ENCODE measurements at places on chromosomes 1 and 21.

DNA sequence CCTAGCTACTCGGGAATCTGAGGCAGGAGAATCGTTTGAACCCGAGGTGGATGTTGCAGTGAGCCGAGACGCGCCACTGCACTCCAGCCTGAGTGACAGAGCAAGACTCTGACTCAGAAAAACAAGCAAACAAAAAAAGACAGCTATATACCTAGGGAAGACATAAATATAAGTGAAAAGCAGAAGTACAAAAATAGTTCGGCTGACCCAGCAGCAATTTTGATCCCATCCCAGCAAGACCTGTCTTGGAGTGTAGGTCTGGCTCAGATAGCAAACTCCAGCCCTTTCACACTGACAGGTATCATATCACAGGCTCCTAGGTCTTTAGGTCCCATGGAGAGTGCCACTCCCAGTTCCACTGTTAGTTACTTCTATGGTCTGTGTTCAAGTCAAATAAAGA is 14.6 kb downstream of the MTX1 start:
- no peak for DNase-seq

- DNase-seq: no peak
Measured at GRCh38 chr1:87151500-87152421, 176.9 kb upstream of the LMO4 start.

GRCh38 chr1:222370081-222370912 is 177.6 kb downstream of the HHIPL2 start:
- no peak for DNase-seq

GRCh38 chr1:206498685-206499084 is 8.6 kb upstream of the RASSF5 start:
- DNase-seq: no peak

- DNase-seq: peak; percentile 68
Measured at GRCh38 chr1:245516284-245516759, 361.5 kb downstream of the KIF26B start.

- DNase-seq: no peak
Measured at GRCh38 chr1:5977494-5978444, 14.5 kb downstream of the NPHP4 start.

GRCh38 chr1:172163498-172164215 is 256.8 kb upstream of the C1orf105 start:
- DNase-seq: no peak

GRCh38 chr1:43327549-43328292 is 9.9 kb upstream of the MPL start:
- DNase-seq: no peak

DNA sequence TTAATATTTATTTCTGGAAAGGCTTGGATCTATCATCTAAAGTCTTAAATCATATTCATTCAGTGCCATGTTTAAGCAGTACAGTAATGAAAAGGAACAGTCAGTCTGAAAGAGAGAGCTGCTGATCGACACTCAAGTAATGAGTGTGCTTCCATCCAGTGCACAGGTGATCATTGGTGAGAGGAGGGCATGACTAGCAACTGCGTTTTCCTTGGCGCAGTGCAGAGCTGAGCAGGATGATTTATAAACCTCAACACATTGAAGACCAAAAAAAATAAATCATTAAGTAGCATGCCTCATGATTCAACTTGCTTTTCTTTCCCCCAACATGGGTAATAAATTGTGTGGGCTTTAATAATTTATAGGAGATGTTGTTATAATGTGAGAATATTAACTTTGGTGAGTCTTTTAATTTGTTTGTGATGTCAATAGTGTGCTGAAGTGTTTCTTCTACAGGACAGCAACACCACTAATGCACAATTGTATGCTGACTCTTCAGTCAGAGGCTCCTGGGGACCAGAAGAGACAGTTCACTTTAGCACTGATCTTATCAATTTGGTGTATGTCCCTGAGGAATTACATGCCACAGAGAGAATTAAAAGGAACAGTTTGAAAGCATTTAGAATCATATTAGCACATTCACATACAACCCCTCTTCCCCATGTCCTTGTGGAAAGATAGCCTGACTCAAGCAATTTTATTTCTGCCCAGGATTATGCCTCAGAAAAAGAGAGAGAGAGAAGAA is 199.7 kb upstream of the ADGRL2 start:
- DNase-seq: no peak

DNA sequence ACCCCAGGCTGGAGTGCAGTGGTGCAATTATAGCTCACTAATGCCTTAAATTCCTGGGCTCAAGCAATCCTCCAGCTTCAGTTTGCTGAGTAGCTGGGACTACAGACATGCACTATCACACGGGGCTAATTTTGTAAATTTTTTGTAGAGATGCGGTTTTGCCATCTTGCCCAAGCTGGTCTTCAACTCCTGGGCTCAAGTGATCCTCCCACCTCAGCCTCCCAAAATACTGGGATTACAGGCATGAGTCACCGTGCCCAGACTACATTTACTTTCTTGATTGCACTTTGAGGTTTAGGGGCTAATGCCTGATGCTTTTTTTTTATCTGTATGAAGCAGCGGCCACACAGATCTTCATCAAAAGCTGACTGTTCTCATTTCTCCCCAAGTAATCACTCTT is 124.6 kb downstream of the KIF26B start:
- no peak for DNase-seq

DNA sequence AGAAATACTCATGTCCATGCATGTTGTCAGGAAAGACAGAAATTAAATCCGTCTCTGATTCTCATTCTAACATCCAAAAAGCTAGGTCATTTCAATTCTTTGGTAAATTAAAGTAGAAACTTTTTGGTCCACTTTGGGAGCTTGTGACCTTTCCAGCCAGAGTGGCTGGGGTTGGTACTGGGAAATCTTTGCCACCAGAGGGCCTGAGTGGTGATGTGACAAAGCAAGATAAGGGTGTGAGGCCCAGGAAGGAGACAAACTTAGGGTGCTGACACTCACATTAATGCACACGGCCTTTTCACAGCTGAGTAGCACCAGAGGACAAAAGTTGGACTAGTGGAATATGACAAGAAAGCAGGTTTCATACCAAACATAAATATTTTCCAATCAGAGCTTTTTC is 144.3 kb downstream of the DNM3 start:
- DNase-seq: no peak

GRCh38 chr1:40265919-40266318 is 7.9 kb downstream of the ZMPSTE24 start:
- DNase-seq: no peak

DNA sequence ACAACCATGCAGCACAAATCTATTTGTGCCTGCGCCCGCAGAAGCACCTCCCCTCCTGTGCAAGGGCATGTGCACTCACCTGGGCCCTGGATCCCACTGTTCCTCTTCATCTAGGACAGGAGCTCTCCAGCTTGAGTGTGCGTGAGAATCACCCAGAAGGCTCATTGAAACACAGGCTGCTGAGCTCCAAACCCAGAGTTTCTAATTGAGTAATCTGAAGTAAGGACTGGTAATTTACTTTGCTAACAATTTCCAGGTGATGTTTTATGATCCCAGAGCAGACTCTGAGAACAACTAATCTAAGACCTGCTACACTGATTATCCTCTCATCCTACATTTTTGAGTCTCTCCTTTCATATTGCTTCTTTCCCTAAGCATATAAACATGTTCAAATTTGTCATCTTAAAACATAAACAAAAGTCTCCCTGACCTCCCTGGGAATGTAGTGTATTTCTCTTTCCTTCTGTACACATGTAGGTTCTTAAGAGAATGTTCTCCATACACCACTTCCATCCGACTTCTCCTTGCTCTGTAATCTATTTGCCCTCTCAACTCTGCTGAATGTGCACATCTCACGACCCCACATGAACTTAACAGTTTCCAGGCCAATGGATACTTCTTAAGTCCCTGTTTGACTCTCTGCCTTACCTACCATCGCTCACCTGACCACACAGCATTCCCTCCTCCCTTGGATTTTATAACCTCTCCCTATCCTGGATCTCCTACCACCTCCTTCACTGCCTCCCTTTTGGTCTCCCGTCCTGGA is 522.5 kb downstream of the SMYD3 start:
- DNase-seq: no peak

DNA sequence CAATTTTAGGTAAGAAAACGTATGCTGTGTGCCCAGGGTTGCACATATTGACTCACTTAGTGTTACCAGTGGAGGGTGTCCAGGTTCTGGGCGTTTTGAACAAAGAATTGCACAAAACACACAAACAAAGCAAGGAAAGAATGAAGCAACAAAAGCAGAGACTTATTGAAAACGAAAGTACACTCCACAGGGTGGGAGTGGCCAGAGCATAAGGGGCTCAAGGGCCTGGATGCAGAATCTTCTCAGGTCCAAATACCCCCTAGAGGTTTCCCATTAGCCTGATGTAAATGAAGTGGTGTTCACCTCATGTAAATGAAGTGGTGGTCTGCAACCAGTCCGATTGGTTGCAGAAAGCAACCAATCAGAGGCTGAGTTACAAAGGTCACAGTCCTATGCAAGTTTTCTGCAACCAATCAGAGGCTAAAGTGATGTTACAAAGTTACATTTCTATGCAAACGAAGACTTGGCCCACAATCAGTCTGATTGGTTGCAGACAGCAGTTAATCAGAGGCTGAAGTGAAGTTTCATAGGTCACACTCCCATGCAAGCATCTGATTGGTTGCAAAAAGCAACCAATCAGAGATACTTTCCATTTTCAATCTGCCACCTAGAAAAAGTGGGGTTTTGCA is 228.3 kb downstream of the ST6GALNAC3 start:
- DNase-seq: no peak

DNA sequence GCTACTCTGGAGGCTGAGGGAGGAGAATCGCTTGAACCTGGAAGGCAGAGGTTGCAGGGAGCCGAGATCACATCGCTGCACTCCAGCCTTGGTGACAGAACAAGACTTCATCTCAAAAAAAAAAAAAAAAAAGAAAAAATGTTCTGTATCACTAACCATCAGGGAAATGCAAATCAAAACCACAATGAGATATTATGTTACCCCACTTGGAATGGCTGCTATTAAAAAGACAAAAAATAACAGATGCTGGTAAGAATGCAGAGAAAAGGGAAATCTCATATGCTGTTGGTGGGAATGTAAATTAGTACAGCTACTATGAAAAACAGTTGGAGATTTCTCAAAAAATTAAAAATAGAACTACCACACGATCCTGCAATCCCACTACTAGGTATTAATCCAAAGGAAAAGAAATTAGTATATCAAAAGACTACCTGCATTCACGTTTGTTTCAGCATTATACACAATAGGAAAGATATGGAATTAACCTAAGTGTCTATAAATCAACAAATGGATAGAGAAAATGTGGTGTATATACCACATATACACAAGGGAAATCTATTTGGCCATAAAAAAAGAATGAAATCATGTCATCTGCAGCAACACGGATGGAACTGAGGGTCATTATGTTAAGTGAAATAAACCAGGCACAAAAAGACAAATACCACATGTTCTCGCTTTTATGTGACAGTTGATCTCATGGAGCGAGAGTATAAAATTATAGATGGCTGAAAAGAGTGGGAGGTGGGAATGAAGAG is 62.6 kb downstream of the ABL2 start:
- DNase-seq: no peak

GRCh38 chr1:43227143-43227764 is 42.5 kb upstream of the TMEM125 start:
- DNase-seq: peak; percentile 66

DNA sequence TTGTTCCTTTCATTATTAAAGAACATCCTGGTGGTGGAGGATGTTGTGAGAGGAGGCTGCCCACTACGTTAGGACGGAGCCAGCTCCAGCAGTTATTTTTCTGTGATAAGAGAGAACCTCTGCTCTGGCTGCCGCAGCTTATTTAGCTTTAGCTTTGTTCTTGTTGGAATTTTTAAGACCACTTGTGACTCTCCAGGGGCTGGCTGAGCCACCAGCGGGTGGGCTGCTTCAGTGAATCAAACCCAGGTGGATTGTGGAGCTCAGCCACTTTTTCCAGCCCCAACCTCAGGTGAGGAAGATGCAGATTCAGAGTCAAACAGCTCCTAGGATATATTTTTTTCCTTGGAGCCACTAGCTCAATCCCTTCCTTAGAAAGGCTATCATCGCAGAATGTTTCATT is 83.1 kb upstream of the CTTNBP2NL start:
- DNase-seq: no peak

GRCh38 chr21:38952890-38953289 is 147.2 kb downstream of the ETS2 start:
- no peak for DNase-seq

DNA sequence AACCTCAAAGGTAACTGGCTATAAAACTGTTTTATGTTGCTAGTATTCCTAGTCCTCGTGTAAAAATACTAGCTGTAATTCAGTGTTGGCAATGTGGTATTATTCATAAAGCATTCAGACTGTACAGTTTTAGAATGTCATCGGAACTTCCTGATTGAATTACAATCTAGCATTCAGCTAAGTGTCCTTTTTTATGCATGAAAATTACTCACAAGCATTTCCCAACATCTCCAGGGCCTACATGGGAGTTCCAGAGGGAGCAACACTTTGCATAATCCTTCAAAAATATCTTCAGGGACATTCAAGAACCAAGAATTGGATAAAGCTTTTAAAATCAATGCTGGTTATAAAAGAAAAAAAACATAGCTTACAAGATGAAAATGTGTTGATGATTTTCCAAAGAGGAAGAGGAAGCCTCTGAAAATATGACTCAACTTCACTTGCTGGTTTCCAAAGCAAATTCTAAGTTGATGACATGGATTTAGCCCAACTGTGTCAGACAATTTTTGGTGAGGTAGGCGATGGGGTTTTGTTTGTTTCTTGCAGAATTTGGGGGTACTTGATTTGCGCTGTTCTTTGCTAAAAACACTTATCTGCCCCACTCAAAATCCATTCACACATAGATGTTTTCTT is 137.8 kb downstream of the SLC44A5 start:
- no peak for DNase-seq

DNA sequence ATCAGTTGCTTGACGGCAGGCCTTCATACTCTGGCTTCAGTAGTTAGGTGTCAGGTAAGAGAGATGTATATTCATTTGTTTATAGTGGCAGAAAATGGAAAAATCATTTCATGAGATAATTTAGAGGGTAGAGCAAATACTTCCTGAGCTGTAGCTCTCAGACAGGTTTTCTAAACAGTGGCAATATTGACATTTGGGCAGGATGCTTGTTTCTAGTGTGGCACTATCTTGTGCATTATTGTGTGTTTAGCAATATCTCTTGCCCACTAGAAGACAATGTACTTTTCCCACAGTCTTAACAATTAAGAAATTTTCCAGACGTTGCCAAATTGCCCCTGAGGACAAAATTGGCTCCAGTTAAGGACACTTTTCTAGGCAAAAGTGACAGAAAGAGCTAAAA is 1143.1 kb downstream of the PLA2G4A start:
- DNase-seq: no peak

DNA sequence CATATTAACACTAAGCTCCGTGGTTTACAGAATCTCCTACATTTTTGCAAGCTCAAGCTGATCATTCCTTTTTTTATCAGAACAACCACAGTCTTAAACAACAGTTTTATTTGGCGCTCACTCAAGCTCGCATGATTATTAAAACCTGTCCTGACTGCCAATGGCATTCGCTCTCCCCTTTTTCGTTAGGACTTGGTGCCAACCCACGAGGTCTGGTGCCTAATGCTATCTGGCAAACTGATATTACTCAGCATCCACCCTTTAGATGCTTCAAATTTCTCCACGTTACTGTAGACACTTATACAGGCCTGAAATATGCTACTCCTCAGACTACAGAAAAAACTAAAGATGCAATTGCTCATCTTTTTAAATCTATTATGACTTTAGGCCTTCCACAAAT is 23.0 kb upstream of the ITLN1 start:
- DNase-seq: no peak
